ENCODE measurements at places on chromosomes 6 and 20.

GRCh38 chr20:50504231-50504823 lies 5.9 kb upstream of the PTPN1 start:
- DNase-seq, result no peak

DNA sequence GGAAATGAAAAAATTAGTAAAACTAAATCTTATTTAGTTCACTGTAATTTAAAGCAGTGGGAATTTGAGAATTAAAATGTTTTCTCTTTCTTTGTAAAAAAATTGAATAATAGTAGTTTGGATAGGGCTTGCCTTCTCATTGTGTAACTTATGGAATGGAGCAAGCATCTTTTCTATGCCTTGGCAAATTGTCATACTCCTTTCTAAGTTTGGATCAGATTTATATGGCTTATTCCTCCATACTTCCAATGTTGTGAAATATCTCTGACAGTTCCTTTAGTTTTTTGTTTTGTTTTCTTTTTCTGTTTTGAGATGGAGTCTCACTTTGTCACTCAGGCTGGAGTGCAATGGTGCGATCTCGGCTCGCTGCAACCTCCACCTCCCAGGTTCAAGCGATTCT lies 176.4 kb downstream of the SAMD5 start:
- DNase-seq, result no peak

DNA sequence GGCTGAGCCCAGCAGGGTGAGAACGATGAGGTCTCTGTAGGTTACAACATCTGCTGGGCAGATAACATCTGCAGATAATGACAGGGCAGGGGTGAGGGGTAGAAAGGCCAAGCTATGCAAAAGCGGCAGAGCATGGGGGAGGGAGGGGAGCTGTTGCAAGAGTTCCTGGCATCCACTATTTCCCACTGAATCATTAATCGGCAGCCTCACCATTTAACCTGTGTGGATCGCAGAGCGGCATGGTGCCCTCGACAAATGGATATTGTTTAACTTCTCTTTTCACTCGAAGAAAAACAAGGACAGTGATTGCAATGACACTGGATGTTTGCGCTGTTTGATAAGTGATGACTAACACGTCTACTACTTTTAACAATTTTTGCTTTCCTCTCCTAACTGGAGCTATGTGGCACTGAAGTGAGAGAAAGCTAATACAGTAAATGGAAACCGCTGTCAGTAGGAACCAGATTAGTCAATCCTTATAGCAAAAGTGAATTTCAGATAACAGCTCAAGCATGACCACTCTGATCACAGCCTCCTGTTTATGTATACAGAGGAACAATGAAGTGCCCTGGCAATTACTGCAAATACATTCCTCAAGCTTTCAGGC lies 381.5 kb downstream of the TFAP2A start:
- DNase-seq, result peak; percentile 43

DNA sequence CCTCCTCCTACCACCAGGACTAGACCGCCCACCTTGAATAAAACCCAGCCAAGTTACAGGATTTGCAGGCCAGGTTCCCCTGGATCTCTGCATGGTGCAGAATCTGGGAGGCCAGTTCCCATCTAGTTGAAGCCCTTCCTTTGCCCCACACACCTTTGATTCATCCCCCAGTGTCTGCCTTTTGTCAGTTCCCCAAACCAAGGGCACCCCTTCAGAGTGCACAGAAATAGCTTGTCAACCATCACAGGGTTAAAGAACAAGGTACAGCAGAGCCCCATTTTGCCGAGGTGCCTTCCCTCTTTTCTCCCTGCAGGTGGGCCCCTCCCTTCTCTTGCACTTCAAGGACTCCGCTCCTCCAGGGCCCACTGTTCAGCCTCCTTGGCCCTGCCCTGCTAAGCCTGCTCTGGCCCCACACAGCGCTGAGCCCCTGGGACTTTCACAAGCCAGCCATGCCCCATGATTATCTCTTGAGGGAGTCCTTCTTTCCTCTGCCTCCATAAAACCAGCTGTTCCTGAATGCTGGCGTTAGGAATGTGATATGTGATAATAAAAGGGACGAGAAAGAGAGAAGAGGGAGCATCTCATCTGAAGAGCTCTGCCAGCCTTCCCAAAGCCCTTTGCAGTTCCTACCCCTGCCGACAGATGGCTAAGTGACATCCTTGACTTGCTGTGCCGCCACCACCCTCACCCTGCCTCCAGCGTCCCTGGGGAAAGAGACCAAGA lies 280.3 kb downstream of the CDC5L start:
- DNase-seq, result no peak

- no peak for DNase-seq
These were observed 14.2 kb upstream of the DHX35 start for GRCh38 chr20:38947931-38948362.

GRCh38 chr20:33660685-33661058 lies 1.5 kb upstream of the C20orf144 start:
- no peak for DNase-seq

- no peak for DNase-seq
These were observed 492.4 kb downstream of the RFPL4B start for GRCh38 chr6:112839525-112839961.

- no peak for DNase-seq
These were observed 33.3 kb downstream of the IRF4 start for GRCh38 chr6:424741-425417.

DNA sequence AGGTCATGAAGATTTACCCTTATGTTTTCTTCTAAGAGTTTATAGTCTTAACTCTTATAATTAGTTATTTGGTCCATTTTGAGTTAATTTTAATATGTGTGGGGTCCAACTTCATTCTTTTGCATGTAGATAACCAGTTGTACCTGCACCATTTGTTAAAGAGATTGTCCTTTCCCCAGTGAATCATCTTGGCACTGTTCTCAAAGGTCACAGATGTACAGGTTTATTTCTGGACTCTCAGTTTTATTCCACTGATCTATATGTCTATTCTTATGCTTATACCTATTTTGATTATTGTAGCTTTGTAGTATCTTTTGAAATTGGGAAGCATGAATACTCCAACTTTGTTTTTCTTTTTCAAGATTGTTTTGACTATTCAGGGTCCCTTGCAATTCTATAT lies 44.1 kb downstream of the ZHX3 start:
- no peak for DNase-seq

Data from NCI-H187 (cell line).